ENCODE measurements at places on chromosomes 1 and 21. TPM values are rescaled to one million over a fixed set of nuclear protein-coding genes. Genes with fewer than 3 reads are reported as not detected.
A peak's percentile ranks its signal among the peaks of the same experiment; 100 is the strongest.

Gene GPR52
- 2.3 TPM for total RNA-seq

Gene VANGL2
- 0.05 TPM for total RNA-seq

Gene MARK1
- not detected for total RNA-seq

DNA sequence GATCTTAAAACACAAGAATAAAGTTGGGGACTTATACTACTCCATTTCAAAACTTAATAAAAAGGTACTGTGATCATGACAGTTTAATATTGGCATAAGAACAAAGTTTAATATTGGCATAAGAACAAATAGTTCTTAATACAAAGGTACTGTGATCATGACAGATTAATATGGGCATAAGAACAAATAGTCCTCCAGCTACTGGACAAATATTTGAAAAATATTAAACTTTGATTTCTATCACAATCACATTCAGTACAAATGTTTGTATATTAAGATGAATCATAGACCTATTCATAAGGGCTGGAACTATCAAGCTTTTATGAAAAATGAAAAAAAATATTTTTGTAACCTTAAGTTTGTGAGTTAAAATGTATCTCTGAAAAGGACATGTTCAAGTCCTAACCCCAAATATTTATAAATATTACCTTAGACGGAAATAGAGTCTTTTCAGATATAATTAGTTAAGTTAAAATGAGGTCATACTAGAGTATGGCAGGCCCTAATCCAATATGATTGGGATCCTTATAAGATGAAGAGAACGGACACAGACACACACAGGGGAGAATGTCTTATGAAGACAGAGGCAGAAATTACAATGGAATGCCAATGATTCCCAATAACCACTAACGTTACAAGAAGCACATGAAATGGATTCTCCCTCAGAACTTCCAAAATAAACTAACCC, 79.1 kb upstream of the RGS1 start:
- H3K27me3 ChIP-seq = no peaks in the 10 kb centered on the region
- no peak overlapping the region for H3K4me3 ChIP-seq
- no peak for DNase-seq
- no peaks in the 10 kb centered on the region for H3K36me3 ChIP-seq

GRCh38 chr1:210233495-210234328, 1.1 kb downstream of the SERTAD4 start:
- no peak overlapping the region for H3K4me3 ChIP-seq
- H3K4me1 ChIP-seq = no peaks in the 10 kb centered on the region
- no peak overlapping the region for H3K27ac ChIP-seq
- no peaks in the 10 kb centered on the region for H3K36me3 ChIP-seq
- peaks cover 3% of the 10 kb centered on the region for H3K27me3 ChIP-seq

DNA sequence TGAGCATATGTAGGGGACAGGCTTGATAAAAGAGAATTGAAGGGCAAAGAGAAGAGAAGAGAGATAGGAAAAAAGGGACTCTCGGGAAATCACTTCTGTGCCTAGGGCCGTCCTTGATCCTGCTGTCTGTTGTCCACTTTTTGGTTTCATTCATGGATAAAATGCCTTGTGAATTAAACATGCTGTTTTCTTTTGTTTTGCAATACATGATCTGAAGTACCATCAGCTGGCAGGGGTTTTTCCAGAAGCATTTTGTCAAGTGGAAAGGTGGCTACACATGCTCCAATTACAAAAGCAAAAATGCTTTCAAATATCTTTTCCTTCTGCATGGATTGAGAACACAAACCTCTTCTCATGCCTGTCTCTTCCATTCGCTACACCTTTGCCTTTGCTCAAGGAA, 361.7 kb downstream of the PDE4B start:
- H3K4me3 ChIP-seq = no peak overlapping the region
- no peaks in the 10 kb centered on the region for H3K4me1 ChIP-seq
- no peaks in the 10 kb centered on the region for H3K36me3 ChIP-seq
- H3K27ac ChIP-seq = no peak overlapping the region

- no peaks in the 10 kb centered on the region for H3K36me3 ChIP-seq
- H3K4me3 ChIP-seq = no peak overlapping the region
- no peaks in the 10 kb centered on the region for H3K4me1 ChIP-seq
- DNase-seq = no peak
Observed at GRCh38 chr1:232980355-232980978, 30.1 kb downstream of the NTPCR start.

DNA sequence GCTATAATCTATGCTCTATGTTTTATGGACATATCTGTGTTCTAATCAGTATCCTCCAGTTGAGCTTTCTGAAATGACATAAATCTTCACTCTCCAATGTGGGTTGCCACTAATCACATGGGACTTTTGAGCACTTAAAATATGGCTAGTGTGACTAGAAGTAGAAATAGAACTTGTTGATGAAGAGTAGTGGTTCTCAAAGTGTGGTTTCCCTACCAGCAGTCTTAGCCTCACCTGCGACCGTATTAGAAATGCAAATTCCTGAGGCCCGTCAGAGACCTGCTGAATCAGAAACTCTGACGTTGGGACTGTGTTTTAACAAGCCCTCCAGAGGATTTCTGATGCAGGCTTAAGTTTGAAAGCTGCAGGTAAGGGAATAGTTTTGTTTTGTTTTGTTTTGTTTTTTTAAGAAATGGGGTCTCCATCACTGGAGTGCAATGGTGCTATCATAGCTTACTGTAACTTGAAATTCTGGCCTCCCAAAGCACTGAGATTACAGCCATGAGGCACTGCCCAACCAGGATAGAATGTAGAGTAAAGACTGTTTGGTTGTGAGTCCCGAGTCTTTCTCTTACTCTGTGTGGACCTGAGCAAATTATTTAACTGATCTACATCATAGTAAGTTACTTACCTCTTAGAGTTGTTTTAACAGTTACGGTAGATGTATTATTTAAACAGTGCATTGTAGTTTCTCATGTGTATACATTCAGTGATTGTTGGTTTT, 21.7 kb downstream of the GLRX2 start:
- peaks cover 13% of the 10 kb centered on the region for H3K36me3 ChIP-seq
- no peak for DNase-seq
- no peak overlapping the region for H3K4me3 ChIP-seq
- no peaks in the 10 kb centered on the region for H3K4me1 ChIP-seq

GRCh38 chr1:205318231-205318991, 3.1 kb downstream of the NUAK2 start:
- H3K36me3 ChIP-seq = peaks cover 18% of the 10 kb centered on the region
- DNase-seq = no peak
- peak overlapping the region; percentile 89 for H3K27ac ChIP-seq

DNA sequence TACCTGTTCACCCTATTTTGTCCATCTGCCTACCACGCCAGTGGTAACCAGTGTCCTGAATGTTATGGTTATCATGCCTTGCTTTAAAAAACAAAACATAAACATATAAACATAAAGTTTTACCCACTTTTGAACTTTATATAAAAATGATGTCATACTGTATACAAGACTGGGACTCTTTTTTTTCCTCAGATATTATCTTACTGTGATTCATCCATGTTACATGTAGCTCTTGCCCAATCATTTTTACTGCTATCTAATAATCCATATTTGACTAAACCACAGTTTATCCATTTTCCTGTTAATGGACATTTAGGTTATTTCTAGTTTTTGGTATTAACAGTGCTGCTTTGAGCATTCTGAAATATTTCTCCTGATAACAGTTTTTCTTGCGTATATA, 78.8 kb downstream of the GPR161 start:
- no peak overlapping the region for H3K27ac ChIP-seq
- H3K27me3 ChIP-seq = no peaks in the 10 kb centered on the region
- no peak overlapping the region for H3K4me3 ChIP-seq
- no peaks in the 10 kb centered on the region for H3K4me1 ChIP-seq

All from naive thymus-derived CD4-positive, alpha-beta T cell (primary cell).